ENCODE measurements at places on chromosomes 2 and 18. TPM values are rescaled to one million over a fixed set of nuclear protein-coding genes. Genes with fewer than 3 reads are reported as not detected.

LINC00305 gene
- not detected for polyA plus RNA-seq

DNA sequence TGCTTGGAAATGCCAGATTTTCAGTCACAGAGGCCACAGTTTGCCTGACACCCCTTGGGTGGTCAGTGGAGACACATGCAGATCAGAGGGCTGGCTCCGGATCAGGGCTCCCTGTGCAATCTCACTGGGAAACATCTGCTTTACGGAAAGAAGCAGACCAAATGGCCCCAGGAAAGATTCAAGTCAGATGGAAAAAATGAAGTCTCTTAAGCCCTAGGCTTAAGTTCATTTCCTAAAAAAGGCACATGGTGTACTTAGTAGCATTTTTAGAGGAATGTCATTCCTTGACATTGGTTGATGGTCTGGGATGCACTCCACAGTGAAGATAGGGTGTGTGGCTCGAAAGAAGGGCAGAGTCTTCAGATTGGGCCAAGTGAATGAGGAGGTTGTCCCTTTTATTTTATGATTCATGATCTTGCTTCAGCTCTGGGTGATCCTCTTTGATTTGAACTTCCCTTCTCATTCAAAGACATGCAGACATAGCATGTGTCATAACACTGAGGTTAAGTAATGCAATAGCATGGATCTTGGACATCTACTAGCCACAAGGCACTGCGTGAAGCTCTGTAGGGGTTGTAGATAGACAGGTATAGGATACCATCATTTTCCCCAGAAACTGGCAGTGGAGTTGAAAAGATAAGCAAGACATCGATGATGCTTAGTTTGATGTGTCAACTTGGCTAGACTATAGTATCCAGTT, 56.5 kb downstream of the KCNE4 start:
- DNase-seq, result no peak

SRD5A2 gene
- not detected for polyA plus RNA-seq

GRCh38 chr2:136248242-136248641, 130.3 kb upstream of the CXCR4 start:
- DNase-seq, result no peak

- DNase-seq, result no peak
These were observed 22.2 kb upstream of the TMEM87B start for GRCh38 chr2:112032689-112033465.

KIF5C gene
- 0.96 TPM for polyA plus RNA-seq

- no peak for DNase-seq
These were observed 485.1 kb upstream of the SETBP1 start for GRCh38 chr18:44195394-44196140.

LYG1 gene
- polyA plus RNA-seq, result 2.4 TPM

- no peak for DNase-seq
These were observed 35.9 kb downstream of the LHCGR start for GRCh38 chr2:48719480-48720177.

DNA sequence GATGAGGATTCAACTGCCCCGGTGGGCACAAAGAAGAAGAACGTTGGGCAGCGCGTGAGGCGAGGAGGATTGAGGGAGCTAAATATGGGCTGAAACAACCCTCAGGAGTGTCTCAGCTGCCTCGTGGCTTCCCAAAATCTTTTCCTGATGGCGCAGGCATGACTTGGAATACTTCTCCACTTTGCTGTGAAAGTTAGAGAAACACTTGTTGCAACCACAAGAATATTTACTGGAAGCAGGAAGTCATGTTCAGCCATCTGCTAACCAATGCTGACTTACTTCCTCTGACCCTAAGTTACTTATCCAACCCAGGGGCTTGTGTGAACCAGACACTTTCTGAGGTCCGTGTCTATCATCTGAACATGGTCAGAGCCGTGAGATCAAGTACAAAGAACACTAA, 148.8 kb downstream of the ARL4C start:
- DNase-seq, result no peak

SPP2 gene
- not detected for polyA plus RNA-seq

MYOM1 gene
- polyA plus RNA-seq, result 679 TPM

- DNase-seq, result no peak
These were observed 366.9 kb downstream of the OSR1 start for GRCh38 chr2:18991177-18992168.

DNA sequence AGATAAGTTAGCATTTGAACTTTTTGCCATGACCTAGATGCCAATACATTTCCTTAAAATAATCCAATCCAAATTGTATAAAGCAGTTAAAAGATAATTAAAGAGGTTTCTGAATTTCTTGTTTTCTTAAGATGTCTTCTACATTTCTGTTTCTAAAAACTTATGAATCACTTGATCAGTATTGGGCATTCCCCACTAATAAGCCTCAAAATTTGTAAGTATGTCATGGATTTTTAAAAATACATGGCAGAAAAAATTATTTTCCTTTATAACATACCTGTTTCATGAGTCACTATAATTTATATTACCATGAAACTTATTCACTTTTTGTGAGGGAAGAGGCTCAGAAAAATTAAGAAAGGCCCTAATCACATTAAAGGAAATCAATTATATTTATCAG, 90.3 kb upstream of the TFPI start:
- no peak for DNase-seq

DNA sequence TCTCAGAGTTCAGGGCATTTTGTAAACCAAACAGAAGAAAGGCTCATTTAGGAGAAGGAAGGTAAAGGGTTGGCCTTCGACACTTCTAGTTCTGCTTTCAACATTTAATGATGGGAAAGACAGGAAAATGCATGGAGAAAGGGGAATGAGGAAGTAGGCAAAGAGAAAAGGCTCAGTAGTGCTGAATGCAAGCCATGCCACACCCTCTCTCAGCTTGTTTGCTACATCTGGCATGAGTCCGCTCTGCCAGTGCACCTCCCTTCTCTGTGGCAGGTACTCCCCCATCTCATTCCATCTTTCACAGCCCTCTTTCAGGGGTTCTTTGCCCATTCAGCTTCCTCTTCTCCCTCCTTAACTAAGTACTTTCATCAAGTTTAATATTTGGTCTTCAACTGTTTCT, 120.9 kb upstream of the ITGB6 start:
- DNase-seq, result no peak

KCNE4 gene
- 3.4 TPM for polyA plus RNA-seq

IL36A gene
- polyA plus RNA-seq, result not detected

GRCh38 chr2:97816411-97816810, 103.0 kb downstream of the ZAP70 start:
- DNase-seq, result no peak

- DNase-seq, result no peak
These were observed 242.2 kb downstream of the ZNF516 start for GRCh38 chr18:76252880-76253279.

DNA sequence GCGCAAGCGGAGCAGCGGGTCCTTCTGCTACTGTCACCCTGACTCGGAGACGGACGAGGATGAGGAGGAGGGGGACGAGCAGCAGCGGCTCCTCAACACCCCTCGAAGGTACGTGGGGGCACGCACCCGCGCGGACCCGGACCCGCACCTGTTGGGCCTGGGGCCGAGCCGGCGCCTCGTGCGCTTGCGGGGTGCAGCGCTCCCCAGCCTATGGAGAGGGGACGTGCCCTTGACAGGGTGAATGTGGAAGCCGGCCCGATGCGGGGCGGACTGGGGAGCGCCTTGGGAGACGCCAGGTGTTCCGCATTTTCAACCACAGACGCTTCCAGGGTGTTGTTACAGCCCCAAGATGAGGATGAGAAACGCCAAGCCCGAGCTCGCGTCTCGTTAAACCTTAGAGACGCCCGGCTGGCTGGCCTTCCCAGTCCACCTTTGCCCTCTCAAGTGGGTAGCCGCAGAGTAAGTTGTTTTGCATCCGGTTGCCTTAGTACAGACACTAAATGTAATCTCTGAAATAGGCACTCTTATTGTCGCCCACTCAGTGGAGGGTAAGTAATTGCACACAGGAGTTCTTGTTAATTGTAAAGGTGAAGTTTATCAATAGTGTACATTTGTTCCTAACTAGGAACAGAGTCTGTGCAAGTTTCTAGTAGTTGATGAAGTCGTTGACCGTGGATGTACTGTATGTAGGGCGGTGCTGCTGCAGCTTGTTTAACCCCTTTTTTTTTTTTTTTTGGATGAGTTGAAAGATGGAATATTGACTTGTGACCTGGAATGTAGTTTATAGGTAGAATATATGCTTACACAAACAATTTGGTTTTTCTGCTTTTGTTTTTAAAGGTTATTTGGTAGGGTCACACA, 815 bp downstream of the GMCL1 start:
- peak; percentile 26 for DNase-seq

ABCG5 gene
- not detected for polyA plus RNA-seq

DNA sequence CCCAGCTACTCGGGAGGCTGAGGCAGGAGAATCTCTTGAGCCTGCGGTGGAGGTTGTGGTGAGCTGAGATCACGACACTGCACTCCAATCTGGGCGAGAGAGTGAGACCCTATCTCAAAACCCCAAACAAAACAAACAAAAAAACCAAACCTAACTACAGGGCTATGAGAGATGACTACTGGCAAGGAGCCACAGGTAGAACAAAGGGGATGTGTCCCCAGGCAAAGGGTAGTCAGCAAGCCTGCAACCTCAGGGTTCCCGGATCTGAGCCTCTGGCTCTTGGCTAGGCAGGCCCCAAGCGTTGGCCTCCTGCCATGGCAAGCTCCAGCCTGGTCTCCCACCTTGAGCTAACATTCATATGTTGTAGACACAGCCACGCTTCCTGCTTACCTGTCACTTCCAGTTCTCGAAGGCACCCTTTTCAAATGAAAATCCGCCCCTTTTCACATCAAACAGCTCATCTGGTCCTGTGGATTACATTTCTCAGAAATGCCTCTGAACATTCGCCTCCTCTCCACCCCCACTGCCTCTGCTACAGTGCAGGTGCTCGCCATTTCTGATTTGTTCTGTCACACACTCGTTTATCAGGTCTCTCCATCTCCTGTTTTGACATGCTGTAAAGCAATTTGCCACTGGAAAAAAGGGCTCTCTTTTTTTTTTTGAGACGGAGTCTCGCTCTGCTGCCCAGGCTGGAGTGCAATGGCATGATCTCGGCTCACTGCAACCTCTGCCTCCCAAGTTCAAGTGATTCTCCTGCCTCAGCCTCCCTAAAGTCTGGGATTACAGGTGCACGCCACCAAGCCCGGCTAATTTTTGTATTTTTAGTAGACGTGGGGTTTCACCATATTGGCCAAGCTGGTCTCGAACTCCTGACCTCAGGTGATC, 13.1 kb upstream of the ACTR3 start:
- no peak for DNase-seq

DNA sequence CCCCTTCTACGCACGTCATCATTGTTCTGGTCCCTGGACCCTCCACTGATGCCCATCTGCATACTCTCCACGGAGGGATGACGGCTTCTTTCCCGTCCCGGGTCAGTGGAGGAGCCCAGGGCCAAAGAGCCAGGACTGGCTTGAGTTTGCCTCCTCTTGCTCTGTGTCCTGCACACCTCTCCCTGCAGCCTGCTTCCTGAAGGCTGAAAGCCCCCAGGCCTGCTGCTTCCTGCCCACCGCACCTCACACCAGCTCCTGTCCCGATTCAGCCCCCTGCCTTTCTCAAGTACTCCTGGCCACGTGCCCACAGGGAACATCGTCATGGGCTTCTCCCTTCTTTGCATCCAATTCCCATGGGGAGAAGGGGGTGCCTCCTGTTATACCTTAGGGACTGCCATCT, 7.1 kb downstream of the ADCY3 start:
- DNase-seq, result no peak

DNA sequence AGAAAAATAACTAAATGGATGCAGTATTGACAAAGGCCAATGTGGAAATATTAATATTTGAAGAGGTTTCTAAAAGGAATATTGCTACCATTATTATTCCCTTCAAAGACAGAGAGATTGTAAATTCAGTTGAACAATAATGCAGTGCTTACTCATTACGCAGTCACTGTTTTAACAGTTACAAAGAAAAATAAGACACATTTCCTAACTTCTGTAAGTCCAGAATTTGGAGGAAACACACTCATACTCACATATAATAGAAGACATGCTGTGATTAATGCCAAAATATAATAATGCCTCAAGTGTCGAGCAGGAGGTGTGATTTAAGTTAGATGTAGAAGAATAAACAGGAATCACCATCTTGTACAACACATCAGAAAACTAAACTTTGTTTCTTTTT, 389.2 kb downstream of the FBXO15 start:
- DNase-seq, result no peak

Data from hindlimb muscle (tissue), 1 donor.